HS-27A (cell line): ENCODE measurements at places on chromosomes 16 and 17.
A peak's percentile ranks its signal among the peaks of the same experiment; 100 is the strongest.

GRCh38 chr17:33385133-33385532, 92.0 kb upstream of the ASIC2 start:
- DNase-seq: no peak

GRCh38 chr16:57993438-57993837, 7.0 kb downstream of the ZNF319 start:
- no peak for DNase-seq

DNA sequence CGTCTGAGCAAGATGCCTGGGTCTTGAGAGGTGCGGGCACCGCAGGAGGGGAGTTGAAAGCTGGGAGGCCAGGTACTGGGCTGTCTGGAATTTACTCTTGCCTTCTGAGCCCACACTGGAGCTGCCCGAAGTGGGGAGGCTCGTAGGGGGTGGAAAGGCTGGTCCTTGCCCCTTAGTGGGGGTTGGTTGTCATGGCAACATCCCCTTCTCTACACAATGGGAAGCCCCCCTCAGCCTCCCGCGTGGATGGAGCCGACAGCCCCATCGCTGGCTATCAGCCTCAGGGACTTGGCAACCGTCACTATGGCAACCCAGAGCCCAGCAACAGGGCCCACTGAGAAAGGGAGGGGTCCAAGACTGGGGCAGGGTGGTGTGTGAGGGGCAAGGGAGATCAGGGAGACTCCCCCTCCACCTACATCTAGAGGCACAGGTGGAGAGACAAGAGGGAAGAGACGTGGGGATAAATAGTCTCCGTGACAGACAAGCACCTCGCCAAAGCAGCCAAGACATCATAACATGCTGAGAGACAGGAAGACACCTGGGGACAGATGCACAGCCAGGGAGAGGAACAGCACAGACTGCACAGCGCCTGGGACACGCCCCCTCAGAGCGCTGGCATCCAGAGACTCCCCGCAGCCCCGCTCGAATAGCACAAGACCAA, 5.3 kb upstream of the DNAH2 start:
- no peak for DNase-seq

DNA sequence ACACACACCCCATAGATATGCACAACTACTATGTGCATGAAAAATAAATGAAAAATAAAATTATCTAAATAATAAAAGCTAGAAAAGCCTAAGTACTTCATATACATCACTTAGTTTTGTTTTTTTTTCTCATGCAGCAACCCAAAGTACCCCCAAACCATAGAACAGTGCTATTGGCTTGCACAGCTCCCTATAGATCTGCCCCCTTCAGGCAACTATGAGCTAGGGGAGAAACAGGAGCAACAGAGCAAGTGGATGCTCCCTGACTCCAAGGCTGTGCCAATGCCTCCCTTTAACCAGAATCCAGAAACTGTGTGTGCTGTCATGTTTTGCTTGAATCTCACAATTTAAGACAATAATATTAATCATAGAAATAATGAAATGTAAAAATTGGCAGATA, 605.5 kb downstream of the TOX3 start:
- no peak for DNase-seq

DNA sequence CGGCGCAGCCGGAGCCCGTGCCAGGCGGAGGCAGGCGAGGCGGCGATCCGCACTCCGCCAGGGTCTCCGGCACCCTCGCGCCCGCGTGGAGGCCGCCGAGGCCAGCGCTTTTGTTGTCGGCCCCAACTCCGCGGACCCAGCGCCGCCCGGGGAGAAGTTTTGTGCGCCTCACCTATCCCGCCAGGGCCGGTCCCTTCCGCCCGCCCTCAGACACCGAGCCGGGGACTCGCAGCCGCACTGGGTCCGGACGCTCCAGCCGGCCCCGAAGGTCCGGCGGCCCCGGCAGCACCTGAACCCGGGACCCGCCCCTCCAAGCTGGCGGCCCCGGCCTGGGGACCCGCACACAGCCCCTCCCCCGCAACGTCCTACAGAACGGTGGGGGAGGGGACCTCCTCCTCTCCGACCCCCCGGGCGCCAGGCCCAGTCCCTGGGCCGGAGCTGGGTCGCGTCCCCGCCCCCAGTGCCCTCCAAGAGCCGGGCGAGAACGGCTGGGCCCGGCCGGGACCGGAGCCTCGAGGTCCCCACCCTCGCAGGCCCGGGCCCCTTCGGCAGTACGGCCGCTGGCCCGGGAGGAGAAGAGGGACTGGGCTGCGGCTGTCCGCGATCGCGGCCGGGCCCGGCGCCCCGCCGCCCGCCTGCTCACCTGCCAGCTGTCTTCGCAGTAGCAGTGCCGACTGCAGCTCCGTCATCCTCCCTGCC, 698 bp downstream of the UBE2G1 start:
- DNase-seq: no peak

- DNase-seq: no peak
These were observed 17.7 kb downstream of the SGCA start for GRCh38 chr17:50183421-50183994.

- DNase-seq: peak; percentile 94
These were observed 12.8 kb upstream of the ZNF23 start for GRCh38 chr16:71474864-71475263.

DNA sequence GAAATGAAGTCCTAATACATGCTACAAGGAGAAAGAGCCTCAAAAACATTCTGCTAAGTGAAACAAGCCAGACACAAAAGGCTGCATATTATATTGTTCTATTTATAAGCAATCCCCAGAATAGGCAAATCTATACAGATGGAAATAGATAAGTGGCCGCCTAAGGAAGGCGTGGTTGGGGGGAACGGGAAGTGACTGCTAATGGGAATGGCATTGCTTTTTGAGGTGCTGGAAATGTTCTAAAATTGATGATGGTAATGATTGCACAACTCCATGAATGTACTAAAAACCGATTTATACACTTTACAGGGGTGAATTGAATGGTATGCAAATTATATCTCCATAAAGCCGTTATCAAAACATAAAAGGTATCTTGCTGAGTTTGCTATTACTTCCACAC, 67.7 kb downstream of the GAS7 start:
- DNase-seq: no peak

GRCh38 chr17:29726715-29727252, 104.1 kb upstream of the CORO6 start:
- peak; percentile 4 for DNase-seq

DNA sequence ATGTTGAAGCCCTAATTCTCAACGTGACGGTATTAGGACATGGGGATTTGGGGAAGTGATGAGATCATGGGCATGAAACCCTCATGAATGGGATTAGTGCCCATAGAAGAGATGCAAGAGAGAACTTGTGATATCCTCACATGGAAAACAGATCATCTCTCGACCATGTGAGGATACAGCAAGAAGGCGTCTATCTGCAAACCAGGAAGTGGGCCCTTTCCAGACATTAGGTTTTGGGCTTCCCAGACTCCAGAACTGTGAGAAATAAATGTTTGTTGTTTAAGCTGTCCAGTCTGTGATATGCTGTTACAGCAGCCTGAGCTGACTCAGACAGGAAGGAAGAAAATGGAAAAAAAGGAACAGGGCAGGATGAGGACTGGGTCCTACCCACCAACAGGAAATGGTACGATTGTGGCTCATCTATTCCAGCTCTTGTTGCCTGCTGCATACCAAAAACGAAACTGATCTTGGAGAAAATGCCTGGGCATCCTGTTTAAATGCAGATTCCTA, 21.9 kb upstream of the SSTR2 start:
- DNase-seq: no peak

DNA sequence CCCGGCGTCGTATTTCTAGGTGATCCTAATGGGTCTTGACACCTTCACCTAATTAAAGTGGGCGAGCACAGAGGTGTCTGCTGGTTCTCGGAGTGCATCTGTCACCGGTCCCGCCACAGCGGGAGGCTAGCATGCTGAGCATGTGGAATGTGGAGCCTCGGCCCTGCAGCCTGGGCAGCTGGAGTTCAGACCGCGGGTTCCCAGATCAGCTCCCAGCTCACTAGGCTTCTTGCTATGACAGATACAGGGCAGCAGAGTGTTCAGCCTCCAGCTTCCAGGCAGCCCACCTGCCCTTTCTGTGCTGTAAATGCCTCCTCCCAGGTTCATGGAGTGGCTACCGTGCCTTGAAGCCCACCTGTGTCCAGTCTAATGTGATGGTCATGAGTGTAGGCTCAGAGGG, 166.7 kb downstream of the CPPED1 start:
- no peak for DNase-seq

DNA sequence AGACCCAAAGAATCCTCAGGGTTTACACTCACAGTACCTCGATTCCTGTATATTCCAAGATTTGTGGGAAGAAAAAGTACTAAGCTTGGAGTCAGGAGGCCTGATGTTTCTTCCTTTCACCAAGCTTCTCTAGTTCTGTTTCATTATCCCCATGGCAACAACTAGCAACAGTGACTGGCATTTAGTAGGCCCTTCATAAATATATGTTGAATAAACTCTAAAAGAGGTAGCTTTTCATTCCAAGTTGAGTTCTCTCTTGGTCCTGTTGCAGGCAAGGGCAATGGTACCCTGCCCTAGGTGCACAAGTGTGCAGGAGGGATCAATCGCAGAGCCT, 527 bp upstream of the UBE2Z start:
- no peak for DNase-seq

- DNase-seq: no peak
These were observed 34.5 kb downstream of the PMM2 start for GRCh38 chr16:8831871-8832716.

DNA sequence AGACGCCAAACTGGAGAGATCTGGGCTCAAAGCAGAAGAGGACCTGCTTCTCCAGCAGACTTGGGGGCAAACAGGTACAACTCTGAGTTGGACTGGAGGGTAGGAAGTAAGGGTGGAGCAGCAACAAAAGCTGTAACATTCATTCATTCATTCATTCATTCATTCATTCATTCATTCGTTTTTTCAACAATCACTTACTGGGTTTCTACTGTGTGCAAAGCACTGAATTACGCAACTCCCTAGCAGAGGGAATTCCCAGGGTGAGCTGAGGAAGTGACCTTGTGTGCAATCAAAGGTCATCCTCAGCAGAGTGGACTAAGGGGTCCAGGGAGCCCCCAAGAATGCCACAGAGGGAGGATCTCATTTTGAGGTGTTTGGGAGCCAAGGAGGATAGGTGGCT, 231.1 kb upstream of the SDK2 start:
- DNase-seq: no peak

- no peak for DNase-seq
These were observed 63.5 kb downstream of the SRCIN1 start for GRCh38 chr17:38542286-38542685.

- DNase-seq: no peak
These were observed 15.4 kb downstream of the ZFPM1 start for GRCh38 chr16:88468275-88469129.

DNA sequence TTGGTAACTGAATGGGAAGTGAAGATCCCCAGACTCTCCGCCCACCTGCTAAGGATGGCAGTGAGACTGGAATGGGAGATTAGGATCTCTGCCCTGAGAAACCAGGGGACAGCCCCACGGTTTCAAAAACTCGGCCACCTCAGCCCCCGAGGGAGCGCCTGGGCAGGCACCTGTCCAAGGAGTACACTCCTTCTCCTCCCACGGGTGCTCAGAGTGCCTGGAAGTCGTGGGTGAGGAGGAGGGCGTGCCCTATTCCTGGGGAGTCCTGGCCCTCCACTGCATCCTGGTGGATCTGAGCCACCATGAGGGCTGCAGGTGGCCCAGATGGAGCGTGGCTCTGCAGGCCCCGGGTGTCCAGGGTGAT, 78.5 kb downstream of the MGAT5B start:
- no peak for DNase-seq

GRCh38 chr17:29717817-29718216, 95.1 kb upstream of the CORO6 start:
- no peak for DNase-seq

DNA sequence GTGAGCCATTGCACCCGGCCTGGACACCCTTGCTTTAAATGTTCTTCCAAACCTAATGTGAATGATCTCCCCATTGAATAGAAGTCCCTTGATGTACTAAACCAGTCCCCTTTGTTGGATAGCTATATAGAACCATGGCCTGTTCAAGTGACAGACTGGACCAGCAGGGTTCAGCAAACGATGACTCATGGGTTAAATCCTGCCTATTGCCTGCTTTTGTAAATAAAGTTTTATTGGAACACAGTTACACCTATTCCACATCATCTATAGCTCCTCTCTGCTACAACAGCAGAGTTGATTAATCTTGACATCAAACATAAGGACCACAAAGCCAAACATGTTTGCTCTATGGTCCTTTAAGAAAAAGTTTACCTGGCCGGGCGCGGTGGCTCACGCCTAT, 56.1 kb downstream of the CRISPLD2 start:
- DNase-seq: no peak

DNA sequence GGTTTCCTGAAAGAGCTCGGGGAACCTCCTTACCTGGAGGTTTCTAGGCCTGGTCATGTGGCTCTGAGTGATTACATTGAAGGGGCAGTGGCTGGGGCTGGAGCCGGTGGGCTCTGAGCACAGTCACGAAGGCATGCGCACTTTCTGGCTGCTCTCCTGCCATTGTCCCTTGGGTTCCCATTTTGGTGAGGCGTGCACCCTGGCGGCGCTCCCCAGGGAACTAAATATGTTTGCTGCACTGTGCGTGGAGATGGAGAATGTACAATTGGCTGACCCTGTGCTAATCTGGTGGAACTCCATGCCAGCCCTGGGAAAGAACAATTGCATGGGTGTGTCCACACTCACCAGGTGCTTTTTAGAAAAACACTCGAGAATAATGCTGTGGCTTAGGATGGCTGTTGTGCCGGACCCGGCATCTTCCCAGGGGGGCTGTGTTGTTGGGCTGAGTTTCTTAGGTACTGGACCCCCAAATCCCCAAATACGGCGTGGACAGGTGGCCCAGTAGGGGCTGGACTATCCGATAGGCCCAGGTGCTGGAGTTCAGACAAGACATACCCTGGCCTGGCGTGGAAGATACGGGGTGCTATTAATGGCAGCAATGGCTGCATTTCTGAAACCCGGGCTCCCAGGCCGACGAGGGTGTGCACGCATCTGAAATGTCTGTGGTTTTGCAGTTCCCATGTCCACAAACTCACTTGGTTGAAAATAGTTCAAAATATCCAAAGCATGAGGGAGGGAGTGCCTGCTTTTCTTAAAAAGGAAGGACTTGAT, 230.5 kb downstream of the SEC14L1 start:
- no peak for DNase-seq

DNA sequence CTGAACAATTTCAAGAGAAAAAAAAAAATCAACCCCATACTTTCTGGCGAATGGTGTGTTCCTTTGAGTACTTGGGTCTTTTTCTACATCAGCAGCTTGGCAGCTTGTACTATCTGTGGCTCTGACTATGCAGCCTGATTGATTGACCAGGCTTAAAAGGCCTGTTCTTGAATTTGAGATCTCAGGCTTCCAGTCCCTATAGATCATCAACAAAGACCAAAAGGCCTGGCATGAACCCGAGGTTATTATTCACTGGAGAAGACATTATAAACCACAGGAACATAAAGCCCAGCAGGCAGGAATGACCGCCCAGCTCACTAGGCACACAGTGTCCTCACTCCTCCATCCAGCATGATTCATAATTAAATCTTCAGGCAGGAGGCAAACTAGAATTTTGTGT, 32.1 kb upstream of the CDH3 start:
- DNase-seq: no peak

GRCh38 chr16:68676113-68676860, 31.2 kb downstream of the CDH3 start:
- DNase-seq: no peak

GRCh38 chr17:40344421-40345160, 19.9 kb downstream of the GJD3 start:
- DNase-seq: no peak
